ENCODE measurements at places on chromosomes 5 and 9. TPM values are rescaled to one million over a fixed set of nuclear protein-coding genes. Genes with fewer than 3 reads are reported as not detected.

Gene TBC1D2
- total RNA-seq, result 2.9 TPM

Gene ADAMTS12
- total RNA-seq, result 6.2 TPM

Gene MTRR
- 69.6 TPM for total RNA-seq

Gene UBE2QL1
- 0.11 TPM for total RNA-seq

Gene DAB2IP
- total RNA-seq, result 22.0 TPM

Gene LCN1
- not detected for total RNA-seq

Gene SPATA31D3
- not detected for total RNA-seq

Gene ADCY2
- total RNA-seq, result 31.3 TPM

Gene CCNJL
- 26.9 TPM for total RNA-seq

Measured in H9 (cell line).